ENCODE measurements at places on chromosomes 4 and X. TPM values are rescaled to one million over a fixed set of nuclear protein-coding genes. Genes with fewer than 3 reads are reported as not detected.

EVC gene
- 6.7 TPM for total RNA-seq

MRPL1 gene
- total RNA-seq, result 33.2 TPM

XAGE2 gene
- not detected for total RNA-seq

TMSB15C gene
- total RNA-seq, result 2.2 TPM

FABP2 gene
- not detected for total RNA-seq

MAP7D2 gene
- total RNA-seq, result 0.45 TPM

LINC00632 gene
- 1.5 TPM for total RNA-seq

ZIC3 gene
- 0.02 TPM for total RNA-seq

GYG2 gene
- 7.2 TPM for total RNA-seq

STEEP1 gene
- 49.7 TPM for total RNA-seq

CXCL3 gene
- total RNA-seq, result 0.53 TPM

SNCA gene
- total RNA-seq, result 29.6 TPM

NPNT gene
- total RNA-seq, result 0.23 TPM

BMPR1B gene
- total RNA-seq, result 5.9 TPM

MAGEB17 gene
- not detected for total RNA-seq

BANK1 gene
- 0.06 TPM for total RNA-seq

ZNF81 gene
- 1.5 TPM for total RNA-seq

HPGDS gene
- not detected for total RNA-seq

ANAPC4 gene
- 16.0 TPM for total RNA-seq

POF1B gene
- total RNA-seq, result not detected

HS3ST1 gene
- total RNA-seq, result 0.35 TPM

SSX2B gene
- total RNA-seq, result 2.7 TPM

GLRB gene
- 2.0 TPM for total RNA-seq

PHOX2B gene
- not detected for total RNA-seq

MAGEA1 gene
- 153 TPM for total RNA-seq

ANXA3 gene
- 0.35 TPM for total RNA-seq

NEK1 gene
- 4.5 TPM for total RNA-seq

CENPE gene
- 17.0 TPM for total RNA-seq

TCEAL7 gene
- total RNA-seq, result 8.7 TPM

EPHA5 gene
- 14.2 TPM for total RNA-seq

HELQ gene
- total RNA-seq, result 8.8 TPM

CXCL1 gene
- not detected for total RNA-seq

PF4V1 gene
- total RNA-seq, result not detected

GIMD1 gene
- total RNA-seq, result not detected

GABRG1 gene
- total RNA-seq, result 1.0 TPM

UXT gene
- 248 TPM for total RNA-seq

ABLIM2 gene
- total RNA-seq, result 0.29 TPM
